A549 treated with CORT108297 at 1 μM for 4 hours (cell line): ENCODE measurements at places on chromosomes 11 and 22. TPM values are rescaled to one million over a fixed set of nuclear protein-coding genes. Genes with fewer than 3 reads are reported as not detected.

The C1QTNF4 gene
- total RNA-seq = 0.08 to 0.10 TPM (median 0.08 TPM) in 3 of 5 replicates, not detected in the others

The OR6T1 gene
- total RNA-seq = not detected in 5 replicates

The PTGDR2 gene
- 0.06 to 0.08 TPM (median 0.07 TPM) in 4 of 5 replicates, not detected in the other for total RNA-seq

The LMO2 gene
- total RNA-seq = 0.22 to 0.69 TPM (median 0.57 TPM) in 5 replicates

The TMA7B gene
- total RNA-seq = not detected in 5 replicates

The RAG2 gene
- not detected in 5 replicates for total RNA-seq

The TEX54 gene
- total RNA-seq = not detected in 5 replicates

The SLC22A8 gene
- total RNA-seq = not detected in 5 replicates

The CDHR5 gene
- 0.03 to 0.08 TPM in 2 of 5 replicates, not detected in the others for total RNA-seq

The LRP4 gene
- 7.2 to 8.7 TPM (median 7.2 TPM) in 5 replicates for total RNA-seq

The ACRV1 gene
- not detected in 5 replicates for total RNA-seq
